ENCODE measurements at places on chromosomes 1 and 21. TPM values are rescaled to one million over a fixed set of nuclear protein-coding genes. Genes with fewer than 3 reads are reported as not detected.

DNA sequence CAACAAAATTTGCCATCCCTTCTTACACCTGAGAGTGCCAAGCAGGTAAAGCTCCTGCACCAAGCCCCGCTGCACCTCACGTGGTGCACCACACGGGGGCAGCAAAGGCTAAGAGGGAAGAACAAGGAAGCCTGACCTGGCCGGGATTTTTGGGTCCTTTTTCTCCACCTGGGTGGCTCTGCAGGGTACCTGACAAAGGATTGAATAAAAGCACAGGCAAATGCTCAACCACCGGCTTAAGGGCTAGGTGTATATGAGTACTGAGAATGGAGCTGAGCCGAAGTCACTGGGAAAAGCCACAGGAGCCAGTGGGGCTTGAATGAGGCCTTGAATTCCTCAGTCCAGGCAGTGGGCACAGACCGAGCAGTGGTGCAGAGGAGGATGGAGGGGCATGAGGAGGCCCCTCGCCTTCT is 36.4 kb downstream of the ZNF697 start:
- H3K27me3 ChIP-seq = no peaks in the 10 kb centered on the region
- peak; percentile 56 for DNase-seq
- no peaks in the 10 kb centered on the region for H3K36me3 ChIP-seq
- no peak overlapping the region for H3K4me3 ChIP-seq
- H3K4me1 ChIP-seq = no peaks in the 10 kb centered on the region
- no peak overlapping the region for H3K27ac ChIP-seq

DNA sequence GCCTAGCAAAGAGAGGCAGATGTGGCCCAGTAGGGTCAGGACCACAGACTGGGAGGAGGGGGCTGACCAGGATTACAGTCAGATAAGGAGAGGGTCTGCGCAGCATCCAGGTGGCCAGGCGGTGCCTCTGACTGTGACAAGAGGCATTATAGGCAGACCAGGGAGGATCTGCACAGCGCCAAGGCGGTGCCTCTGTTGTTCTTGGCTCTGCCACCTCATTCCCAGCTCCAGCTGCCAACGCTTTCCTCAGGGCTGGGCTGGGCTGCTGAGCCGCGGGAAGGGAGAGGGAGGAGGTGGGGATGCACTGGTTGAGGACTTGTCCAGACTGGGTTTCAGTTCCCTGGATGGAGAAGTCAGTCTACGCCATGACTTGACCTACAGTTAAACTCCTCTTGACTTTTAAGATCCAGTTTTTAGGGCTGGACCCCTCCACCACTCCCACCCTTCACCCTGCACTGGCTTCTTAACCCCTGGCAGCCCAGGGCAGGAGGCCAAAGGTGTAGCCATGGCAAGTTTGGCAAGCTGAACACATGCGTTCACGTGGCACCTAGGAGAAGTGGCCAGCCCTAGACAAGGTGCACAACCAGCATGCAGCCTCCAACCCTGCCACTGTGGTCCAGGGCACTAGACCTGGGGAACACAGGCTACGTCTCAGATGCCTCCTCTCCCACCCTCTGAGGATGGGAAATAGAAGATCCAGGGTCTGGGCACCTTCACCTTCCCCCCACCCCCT is 4.5 kb upstream of the CRABP2 start:
- H3K4me1 ChIP-seq = peaks cover 84% of the 10 kb centered on the region
- H3K27ac ChIP-seq = peak overlapping the region; percentile 55
- no peaks in the 10 kb centered on the region for H3K27me3 ChIP-seq
- H3K36me3 ChIP-seq = no peaks in the 10 kb centered on the region
- H3K4me3 ChIP-seq = no peak overlapping the region
- DNase-seq = peak; percentile 96

- H3K4me1 ChIP-seq = no peaks in the 10 kb centered on the region
- H3K36me3 ChIP-seq = no peaks in the 10 kb centered on the region
- H3K4me3 ChIP-seq = no peak overlapping the region
- no peak for DNase-seq
Measured at GRCh38 chr1:1093610-1093943, 19.5 kb upstream of the RNF223 start.

DNA sequence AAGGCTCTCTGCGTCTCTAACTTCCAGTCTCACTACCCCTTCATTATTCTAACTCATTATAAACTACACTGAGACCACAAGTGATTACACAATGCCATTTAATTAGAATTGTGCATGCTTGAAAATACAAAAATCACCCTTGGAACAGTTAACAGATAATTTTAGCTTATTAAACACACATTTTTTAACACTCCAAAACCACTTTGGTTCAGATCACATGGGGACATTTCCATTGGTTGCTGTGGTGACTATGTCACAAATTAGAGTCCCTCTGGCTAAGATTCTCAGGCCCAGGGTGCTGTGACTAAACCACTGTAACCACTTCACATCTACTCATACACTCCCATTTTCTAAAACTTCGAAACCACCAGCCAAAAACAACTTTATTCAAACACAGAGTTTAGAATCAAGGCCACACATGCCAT is 43.0 kb downstream of the JAK1 start:
- H3K4me1 ChIP-seq = peaks cover 32% of the 10 kb centered on the region
- no peaks in the 10 kb centered on the region for H3K27me3 ChIP-seq
- H3K27ac ChIP-seq = no peak overlapping the region
- no peaks in the 10 kb centered on the region for H3K36me3 ChIP-seq
- no peak overlapping the region for H3K4me3 ChIP-seq

DNA sequence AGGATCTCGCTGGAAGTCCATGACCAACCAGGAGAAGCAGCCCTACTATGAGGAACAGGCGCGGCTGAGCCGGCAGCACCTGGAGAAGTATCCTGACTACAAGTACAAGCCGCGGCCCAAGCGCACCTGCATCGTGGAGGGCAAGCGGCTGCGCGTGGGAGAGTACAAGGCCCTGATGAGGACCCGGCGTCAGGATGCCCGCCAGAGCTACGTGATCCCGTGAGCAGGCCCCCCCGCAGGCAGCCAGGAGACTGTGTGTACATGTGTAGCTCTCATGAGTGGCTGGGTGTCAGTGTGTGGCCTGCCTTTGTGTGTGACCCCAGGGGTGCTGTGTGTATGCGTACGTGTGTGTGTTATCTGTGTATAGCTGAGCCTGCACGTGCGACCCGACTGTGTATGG is 27.2 kb downstream of the ETNK2 start:
- no peak overlapping the region for H3K27ac ChIP-seq
- no peaks in the 10 kb centered on the region for H3K36me3 ChIP-seq
- H3K27me3 ChIP-seq = no peaks in the 10 kb centered on the region
- DNase-seq = no peak

DNA sequence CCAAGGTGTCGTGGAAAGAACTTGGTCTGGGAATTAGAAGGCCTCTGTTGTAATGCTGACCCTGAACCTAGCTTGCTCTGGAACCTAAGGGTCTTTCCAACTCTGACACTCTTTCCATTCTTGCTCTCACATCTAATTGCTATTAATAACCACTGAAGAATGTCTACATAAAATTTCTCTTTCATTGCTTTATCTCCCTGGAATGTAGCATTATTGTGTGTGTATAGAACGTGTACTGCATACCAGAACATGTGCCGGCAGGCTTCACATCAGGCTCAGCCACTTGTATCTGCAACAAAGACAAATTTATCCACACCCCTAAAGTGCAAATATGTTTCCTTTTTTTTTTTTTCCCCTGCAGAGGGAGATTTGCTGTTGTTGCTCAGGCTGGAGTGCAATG is 13.9 kb upstream of the LAX1 start:
- no peaks in the 10 kb centered on the region for H3K36me3 ChIP-seq
- H3K27me3 ChIP-seq = no peaks in the 10 kb centered on the region
- no peak overlapping the region for H3K4me3 ChIP-seq
- no peak overlapping the region for H3K27ac ChIP-seq
- peak; percentile 59 for DNase-seq

GRCh38 chr1:77687519-77687906 is 5.1 kb upstream of the ZZZ3 start:
- H3K4me1 ChIP-seq = peaks cover 15% of the 10 kb centered on the region
- H3K27me3 ChIP-seq = no peaks in the 10 kb centered on the region
- peak overlapping the region; percentile 29 for H3K4me3 ChIP-seq
- H3K27ac ChIP-seq = no peak overlapping the region
- H3K36me3 ChIP-seq = peaks cover 8% of the 10 kb centered on the region

GRCh38 chr1:29626726-29627125 is 390.4 kb downstream of the PTPRU start:
- no peaks in the 10 kb centered on the region for H3K36me3 ChIP-seq
- H3K27ac ChIP-seq = no peak overlapping the region
- H3K4me1 ChIP-seq = no peaks in the 10 kb centered on the region
- H3K4me3 ChIP-seq = no peak overlapping the region
- no peaks in the 10 kb centered on the region for H3K27me3 ChIP-seq

GRCh38 chr1:171501305-171502024 is 16.1 kb downstream of the PRRC2C start:
- peaks cover 6% of the 10 kb centered on the region for H3K36me3 ChIP-seq
- H3K27ac ChIP-seq = no peak overlapping the region
- no peaks in the 10 kb centered on the region for H3K27me3 ChIP-seq
- no peak overlapping the region for H3K4me3 ChIP-seq
- no peak for DNase-seq

GRCh38 chr1:203267912-203268311 is 37.4 kb upstream of the BTG2 start:
- H3K36me3 ChIP-seq = no peaks in the 10 kb centered on the region
- no peaks in the 10 kb centered on the region for H3K27me3 ChIP-seq
- peak overlapping the region; percentile 91 for H3K4me3 ChIP-seq
- DNase-seq = no peak
- H3K27ac ChIP-seq = 0 out of 2 replicates have a peak overlapping the region, but pooled peaks have one; percentile 33

DNA sequence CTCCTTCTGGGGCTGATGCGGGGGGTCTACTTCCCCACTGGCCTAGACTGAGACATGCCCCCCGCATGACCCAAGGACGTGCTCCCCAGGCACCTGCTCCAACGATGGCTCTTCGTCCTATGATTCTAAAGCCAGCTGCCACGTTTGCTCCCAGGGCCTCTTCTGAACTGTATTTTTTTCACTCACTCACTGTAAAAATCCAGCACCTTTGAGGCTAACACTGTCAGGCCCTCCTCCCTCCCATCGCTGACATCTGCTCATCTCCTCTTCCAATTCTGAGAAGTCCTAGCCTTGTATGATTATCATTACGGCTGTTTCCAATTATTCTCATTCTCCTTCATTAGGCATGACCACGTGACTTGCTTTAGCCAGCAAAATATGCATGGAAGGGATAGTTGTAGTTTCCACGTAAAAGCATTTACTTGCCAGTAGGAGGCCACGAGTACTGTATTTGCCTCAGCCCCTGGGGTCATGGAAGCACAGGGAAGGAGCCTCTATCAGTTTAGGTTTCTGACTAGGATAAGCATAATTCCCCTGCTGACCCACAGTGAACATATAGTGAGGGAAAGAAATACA is 19.1 kb upstream of the EDN2 start:
- H3K4me3 ChIP-seq = no peak overlapping the region
- H3K36me3 ChIP-seq = no peaks in the 10 kb centered on the region
- no peak overlapping the region for H3K27ac ChIP-seq
- no peaks in the 10 kb centered on the region for H3K27me3 ChIP-seq

GRCh38 chr1:220157738-220158137 is 63.8 kb downstream of the IARS2 start:
- H3K4me3 ChIP-seq = no peak overlapping the region
- H3K27ac ChIP-seq = no peak overlapping the region
- DNase-seq = no peak

- H3K36me3 ChIP-seq = no peaks in the 10 kb centered on the region
- no peak overlapping the region for H3K4me3 ChIP-seq
- DNase-seq = peak; percentile 86
Measured at GRCh38 chr1:111481387-111482221, 7.8 kb downstream of the C1orf162 start.

DNA sequence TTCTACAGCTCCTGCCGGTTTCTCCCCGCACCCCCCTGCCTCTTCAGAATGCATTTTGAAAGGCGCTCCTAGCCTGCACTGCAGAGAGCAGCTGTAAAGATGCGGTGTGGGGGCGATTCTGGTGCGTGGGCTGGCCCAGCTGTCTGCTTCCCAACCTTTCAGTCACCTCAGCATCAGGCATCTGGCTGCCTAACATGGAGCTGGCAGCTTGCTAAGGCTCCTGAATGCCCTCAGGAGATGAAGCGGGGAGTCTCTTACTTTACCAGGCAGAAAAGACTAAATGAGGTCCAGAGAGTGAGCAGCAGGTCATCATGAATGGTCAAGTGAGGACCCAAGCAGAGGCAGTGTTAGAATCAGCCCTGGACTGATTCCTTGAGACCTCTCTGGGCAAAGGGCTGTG is 8.7 kb downstream of the IER5 start:
- H3K36me3 ChIP-seq = peaks cover 9% of the 10 kb centered on the region
- no peaks in the 10 kb centered on the region for H3K27me3 ChIP-seq
- peak; percentile 41 for DNase-seq
- H3K27ac ChIP-seq = no peak overlapping the region
- H3K4me1 ChIP-seq = peaks cover 87% of the 10 kb centered on the region

DNA sequence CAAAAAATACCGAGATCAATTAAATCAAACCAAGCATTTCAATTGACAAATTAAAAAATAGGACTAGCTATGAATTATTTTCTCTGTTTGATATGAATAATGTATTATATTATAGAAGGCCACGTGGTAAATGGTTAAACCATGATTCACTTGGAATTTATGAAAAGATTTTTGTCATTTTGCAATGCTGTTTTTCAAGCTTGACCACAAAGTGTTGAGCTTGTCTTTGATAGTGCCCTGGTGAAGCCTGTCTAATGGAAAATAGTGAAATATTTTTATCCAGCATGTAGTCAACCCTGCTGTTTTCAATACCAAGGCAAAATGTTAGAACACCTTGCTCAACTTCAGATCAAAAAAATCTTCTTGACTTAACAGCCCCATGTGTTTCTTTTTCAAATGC is 288.0 kb upstream of the PRMT6 start:
- peaks cover 21% of the 10 kb centered on the region for H3K4me1 ChIP-seq
- no peaks in the 10 kb centered on the region for H3K36me3 ChIP-seq

GRCh38 chr1:153474347-153474746 is 13.9 kb upstream of the S100A7 start:
- H3K27me3 ChIP-seq = no peaks in the 10 kb centered on the region
- H3K4me1 ChIP-seq = peaks cover 8% of the 10 kb centered on the region
- DNase-seq = peak; percentile 39
- no peaks in the 10 kb centered on the region for H3K36me3 ChIP-seq

GRCh38 chr1:57949168-57949567 is 525.3 kb upstream of the DAB1 start:
- no peaks in the 10 kb centered on the region for H3K36me3 ChIP-seq
- no peak overlapping the region for H3K27ac ChIP-seq

- H3K4me3 ChIP-seq = no peak overlapping the region
- no peaks in the 10 kb centered on the region for H3K27me3 ChIP-seq
- H3K36me3 ChIP-seq = no peaks in the 10 kb centered on the region
- H3K27ac ChIP-seq = no peak overlapping the region
Measured at GRCh38 chr1:40303051-40303771, 13.9 kb downstream of the COL9A2 start.

TRAF3IP3 gene
- not detected for total RNA-seq

LORICRIN gene
- total RNA-seq = not detected

NUDC gene
- total RNA-seq = 34.9 TPM

AJAP1 gene
- total RNA-seq = under 0.01 TPM

CTTNBP2NL gene
- total RNA-seq = 19.2 TPM

SPRR5 gene
- not detected for total RNA-seq

ADAM15 gene
- total RNA-seq = 109 TPM

PLEKHA6 gene
- total RNA-seq = 8.3 TPM
